ENCODE measurements at places on chromosomes 3 and 15.

GRCh38 chr3:16595778-16596177, 9.4 kb downstream of the DAZL start:
- DNase-seq = no peak
- no peak overlapping the region for H3K27ac ChIP-seq
- H3K4me3 ChIP-seq = no peak overlapping the region
- no peaks in the 10 kb centered on the region for H3K4me1 ChIP-seq

GRCh38 chr3:58164906-58165821, 45.6 kb downstream of the DNASE1L3 start:
- DNase-seq = peak; percentile 84
- peaks cover 27% of the 10 kb centered on the region for H3K4me1 ChIP-seq

- no peak overlapping the region for H3K4me3 ChIP-seq
- no peaks in the 10 kb centered on the region for H3K27me3 ChIP-seq
- no peak overlapping the region for H3K27ac ChIP-seq
These were observed 994.7 kb downstream of the EPHA3 start for GRCh38 chr3:90102146-90102545.

- no peaks in the 10 kb centered on the region for H3K27me3 ChIP-seq
- no peak overlapping the region for H3K27ac ChIP-seq
- H3K4me1 ChIP-seq = no peaks in the 10 kb centered on the region
- no peak for DNase-seq
- H3K36me3 ChIP-seq = no peaks in the 10 kb centered on the region
- H3K4me3 ChIP-seq = no peak overlapping the region
These were observed 1.7 kb upstream of the ATP8B4 start for GRCh38 chr15:50120729-50121128.

- no peak overlapping the region for H3K27ac ChIP-seq
- no peak for DNase-seq
- H3K4me3 ChIP-seq = no peak overlapping the region
These were observed 393 bp downstream of the CNTN6 start for GRCh38 chr3:1093217-1093616.

DNA sequence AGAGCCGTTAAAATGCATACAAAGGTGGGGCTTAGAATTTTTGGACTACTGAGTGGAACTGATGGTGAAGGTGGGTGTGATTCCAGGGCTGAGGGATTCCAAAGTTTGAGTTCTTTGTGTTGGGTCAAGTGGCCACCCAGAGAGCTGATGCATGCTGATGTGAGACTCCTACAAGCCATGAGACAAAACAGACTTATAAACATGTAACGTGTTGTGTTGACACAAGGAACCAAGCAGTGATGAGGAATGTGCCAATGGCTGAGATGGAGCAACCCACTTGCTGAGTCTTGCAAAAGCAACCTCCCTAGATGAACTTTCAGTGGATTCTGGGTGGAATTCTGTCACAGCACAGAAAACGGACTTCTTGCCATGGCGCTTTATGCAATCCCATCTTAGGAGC, 289.0 kb downstream of the TLE3 start:
- no peaks in the 10 kb centered on the region for H3K27me3 ChIP-seq
- no peaks in the 10 kb centered on the region for H3K4me1 ChIP-seq
- no peaks in the 10 kb centered on the region for H3K36me3 ChIP-seq
- peak; percentile 58 for DNase-seq

DNA sequence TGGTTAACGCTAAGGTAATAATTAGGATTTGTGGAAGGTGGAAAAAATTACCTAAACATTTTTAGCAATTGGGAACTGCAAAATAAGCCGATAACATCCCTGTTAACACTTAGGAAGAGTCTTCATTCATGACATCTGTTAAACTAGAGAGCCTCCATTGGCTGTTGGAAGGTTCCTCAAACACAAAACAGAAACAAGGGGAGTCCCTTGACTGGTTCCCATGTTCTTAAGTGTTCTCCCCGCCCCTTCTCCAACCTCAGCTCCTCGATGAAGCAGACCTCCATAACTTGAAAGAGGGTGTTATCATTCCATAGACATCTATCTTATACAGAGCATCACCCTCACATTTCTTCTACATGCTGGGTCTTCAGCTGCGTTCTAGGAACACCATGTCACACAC, 2.5 kb downstream of the SLC22A13 start:
- DNase-seq = no peak
- no peak overlapping the region for H3K4me3 ChIP-seq
- H3K36me3 ChIP-seq = no peaks in the 10 kb centered on the region
- no peaks in the 10 kb centered on the region for H3K27me3 ChIP-seq
- H3K4me1 ChIP-seq = no peaks in the 10 kb centered on the region
